ENCODE measurements at places on chromosomes 16 and 17.

- no peak for DNase-seq
Measured at GRCh38 chr16:86086471-86086870, 187.5 kb downstream of the IRF8 start.

GRCh38 chr16:3059041-3059722 lies 6.3 kb upstream of the IL32 start:
- peak; percentile 80 for DNase-seq

GRCh38 chr16:16923479-16923878 lies 544.5 kb downstream of the NPIPA7 start:
- no peak for DNase-seq

GRCh38 chr17:38870259-38871165 lies 654 bp downstream of the LASP1 start:
- DNase-seq: peak; percentile 47
